ENCODE measurements at places on chromosomes 2 and 18.

DNA sequence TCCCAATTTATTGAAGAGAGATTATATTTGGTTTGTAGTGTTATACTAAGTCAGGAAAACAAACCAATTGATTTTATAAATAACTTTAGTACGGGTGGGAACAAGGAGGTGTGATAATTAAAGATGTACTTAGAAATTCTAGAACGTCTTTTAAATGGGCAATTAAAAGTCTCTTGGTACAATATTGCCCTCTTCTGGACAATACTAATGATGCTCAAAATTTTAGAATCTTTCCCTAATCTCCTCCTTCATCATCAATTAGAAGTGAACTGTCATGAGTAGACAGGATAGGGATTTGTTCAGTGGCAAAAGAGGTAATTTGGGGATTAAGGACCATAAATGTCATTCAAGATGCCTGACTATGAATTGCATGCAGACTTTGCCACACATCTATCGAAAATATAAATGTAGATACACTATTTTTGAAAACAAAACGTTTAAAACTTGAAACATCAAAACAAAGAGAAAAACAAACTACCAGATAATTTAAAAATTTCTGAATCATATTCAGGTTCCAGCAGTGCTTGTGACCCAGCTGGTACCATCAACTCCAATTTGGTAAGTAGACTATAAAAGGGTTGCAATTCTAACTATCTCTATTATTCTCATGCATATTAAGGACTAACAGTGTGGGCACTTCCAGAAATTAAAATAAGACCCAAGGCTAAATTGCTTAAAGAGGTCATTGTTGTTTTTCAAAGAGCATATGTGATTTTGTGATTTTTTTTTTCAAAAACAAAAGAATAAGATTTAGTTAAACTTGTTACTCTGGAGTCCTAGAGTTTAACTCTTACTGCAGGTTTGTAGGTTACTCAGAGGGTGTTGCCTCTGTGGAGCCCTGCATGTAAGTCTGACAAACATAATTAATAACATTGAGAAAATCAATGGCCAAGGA lies 123.5 kb downstream of the LAMA3 start:
- peak; percentile 51 for DNase-seq

- DNase-seq, result no peak
These were observed 221.7 kb downstream of the SOX11 start for GRCh38 chr2:5913711-5914395.

DNA sequence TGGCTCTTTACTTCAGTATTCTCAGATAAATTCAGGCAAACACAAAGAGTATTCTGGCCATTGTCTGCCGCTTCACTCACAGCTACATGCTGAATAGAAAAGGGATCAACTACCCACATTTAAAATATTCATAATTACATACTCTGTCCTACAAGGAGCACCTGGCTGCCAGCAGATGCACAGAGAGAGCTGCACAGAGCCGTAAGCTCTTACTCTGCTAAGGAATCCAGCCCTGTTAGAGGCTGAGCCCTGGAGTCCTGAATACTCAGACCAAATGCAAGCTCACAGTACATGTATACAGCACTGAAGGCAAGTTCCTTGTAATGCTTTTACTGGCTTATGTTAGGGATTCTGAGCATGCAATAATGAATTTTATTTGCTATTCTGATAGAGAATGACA lies 80.3 kb downstream of the FTCDNL1 start:
- no peak for DNase-seq

GRCh38 chr2:113113807-113114206 lies 13.6 kb upstream of the IL1RN start:
- DNase-seq, result no peak

- no peak for DNase-seq
These were observed 58.1 kb upstream of the TGIF1 start for GRCh38 chr18:3391704-3392466.

GRCh38 chr2:74501335-74502071 lies 2.1 kb upstream of the LBX2 start:
- no peak for DNase-seq

DNA sequence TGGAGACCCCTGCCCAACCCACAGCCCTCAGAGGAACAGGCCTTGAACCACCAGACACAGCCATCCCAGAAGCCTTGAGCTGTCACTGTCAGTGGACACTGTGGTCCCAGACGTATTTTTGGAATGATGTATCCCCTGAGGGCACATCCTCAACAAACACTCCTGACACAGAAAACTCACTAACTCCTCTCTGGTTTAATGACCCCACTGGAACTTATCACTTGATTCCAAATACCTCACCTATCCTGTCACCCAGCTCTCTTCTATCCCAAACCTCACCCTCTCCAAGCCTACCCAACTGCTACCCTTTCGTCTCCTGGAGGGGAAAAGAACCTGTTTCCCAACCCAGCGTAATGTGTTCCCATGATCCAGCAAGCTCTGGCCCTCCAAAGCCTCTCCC lies 111.6 kb downstream of the MREG start:
- DNase-seq, result no peak
